Activated CD4-positive, alpha-beta T cell treated with anti-CD3 and anti-CD28 coated beads for 1 hour (primary cell): ENCODE measurements at places on chromosomes 11 and 22.

- no peak for DNase-seq
These were observed 1.7 kb upstream of the PLAAT2 start for GRCh38 chr11:63564784-63565350.

DNA sequence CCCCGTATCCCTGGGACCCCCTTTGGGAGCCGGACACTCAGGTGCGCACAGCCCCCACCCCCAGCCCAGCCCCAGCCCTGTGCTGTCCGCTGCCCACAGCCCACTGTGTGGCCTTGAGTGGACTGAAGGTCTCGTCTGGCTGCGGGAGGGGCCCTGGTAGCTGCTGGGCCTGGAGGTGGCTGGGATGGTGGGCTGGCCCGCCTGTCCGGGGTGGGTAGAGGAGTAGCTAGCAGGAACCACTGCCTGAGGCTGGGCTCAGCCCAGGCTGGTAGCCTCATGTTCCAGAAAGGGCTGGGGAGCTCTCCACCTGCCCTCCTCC, 4.6 kb upstream of the MUC6 start:
- no peak for DNase-seq

DNA sequence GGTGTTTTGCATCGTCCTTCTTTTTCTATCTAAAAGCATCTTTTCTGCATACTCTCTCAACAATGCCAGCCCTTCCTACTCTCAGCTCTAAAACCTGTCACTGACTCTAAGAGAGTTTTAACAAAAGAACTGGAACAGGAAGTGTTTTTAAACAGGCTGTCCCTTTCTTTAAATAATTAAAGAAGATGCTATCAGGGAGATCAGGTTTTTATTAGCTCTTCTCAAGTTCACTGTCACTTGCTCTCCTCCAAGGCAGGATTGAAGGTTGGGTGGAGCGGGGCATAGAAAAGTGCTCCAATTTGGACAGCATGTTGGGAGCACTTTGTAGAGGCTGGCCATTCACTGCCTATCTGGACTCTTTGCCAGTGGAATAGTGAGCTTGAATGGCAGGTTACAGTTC, 56.4 kb upstream of the BARX2 start:
- no peak for DNase-seq

DNA sequence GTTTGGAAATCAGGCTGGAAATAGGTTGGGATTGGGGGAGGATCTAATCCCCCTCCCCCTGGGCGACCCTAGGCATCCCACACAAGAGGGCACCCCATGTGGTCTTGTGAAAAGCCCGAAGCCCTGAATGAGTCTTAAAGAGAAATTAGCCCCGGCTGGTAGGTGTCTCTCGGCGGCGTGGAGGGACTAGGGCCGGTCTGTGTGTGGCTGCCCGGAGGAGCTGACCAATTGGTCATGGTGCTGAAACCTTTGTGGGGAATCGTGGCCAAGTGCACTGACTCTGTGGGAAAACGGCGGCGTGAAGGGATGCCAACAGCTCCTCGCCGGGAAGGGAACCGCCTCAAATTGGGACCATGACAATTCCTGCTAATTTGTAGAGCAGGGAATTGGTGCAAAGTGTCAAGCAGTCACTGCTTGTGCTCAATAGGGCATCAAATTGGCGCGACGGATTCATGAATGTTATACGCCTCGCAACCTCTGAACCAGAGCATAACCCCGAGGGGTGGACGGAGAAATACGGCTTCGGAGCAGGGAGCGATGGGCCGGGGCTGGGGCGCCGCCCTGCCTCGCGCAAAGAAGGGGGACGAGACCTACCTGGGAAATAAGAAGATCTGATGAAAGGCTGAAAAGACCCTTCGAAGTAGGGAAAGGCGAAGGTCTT, 1.5 kb downstream of the DBX1 start:
- no peak for DNase-seq

DNA sequence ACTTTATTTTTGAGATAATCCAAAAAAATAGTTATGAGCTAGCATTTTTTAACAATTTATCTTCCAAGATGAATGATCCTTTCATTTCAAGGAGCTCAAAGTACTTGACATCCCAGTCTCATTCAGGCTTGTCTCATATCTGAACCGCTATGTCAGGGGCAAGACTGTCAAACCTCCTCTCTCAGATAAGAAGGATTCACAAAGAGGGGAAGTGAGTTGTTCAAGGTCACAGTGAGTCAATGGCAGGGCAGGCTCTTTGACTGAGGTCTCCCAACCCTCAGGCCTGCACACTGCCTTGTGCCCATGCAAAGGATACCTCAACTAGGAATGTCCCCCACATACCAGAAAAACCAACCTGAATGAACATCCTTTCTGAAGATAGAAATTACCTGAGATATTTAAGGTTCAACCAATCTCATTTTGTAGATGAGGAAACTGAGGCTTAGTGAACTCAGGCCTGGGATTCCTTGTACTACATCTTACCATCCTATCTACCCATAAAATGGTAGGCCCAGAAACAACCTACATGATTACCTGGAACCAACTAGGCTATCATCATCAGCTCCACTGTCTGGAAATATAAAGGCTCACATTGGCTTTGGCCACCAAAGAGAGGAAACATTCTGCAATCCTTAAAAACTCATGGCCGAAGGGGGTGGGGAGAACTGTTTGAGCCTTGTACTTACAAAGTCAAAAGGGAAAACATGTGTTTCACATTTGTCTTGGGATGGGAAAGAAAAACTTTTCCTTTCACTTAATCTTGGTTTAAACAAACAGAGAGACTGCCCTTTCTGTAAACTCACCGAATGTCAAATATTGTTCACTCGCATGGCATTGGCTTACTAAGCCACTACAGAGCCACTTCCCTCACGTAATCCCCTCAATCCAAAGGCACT, 51.1 kb downstream of the LIF start:
- no peak for DNase-seq

DNA sequence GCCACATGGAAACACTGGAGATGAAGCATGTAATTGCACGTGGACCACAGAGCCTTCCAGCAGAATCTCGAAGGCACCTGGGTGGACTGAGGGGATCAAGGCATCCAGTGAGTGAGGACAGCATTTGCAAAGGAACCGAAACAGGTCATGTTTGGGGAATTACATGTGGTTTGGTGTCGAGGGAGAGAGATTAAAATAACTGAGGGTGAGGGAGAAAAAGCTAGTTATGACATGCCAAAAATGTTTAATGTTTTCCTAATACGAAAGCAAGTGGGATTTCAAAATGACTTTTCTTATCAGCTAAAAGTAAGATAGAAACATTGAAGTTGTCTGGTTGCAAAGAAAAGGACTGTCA, 157.1 kb downstream of the BLID start:
- DNase-seq, result no peak

GRCh38 chr11:23653071-23653675, 792.9 kb upstream of the CCDC179 start:
- DNase-seq, result no peak

DNA sequence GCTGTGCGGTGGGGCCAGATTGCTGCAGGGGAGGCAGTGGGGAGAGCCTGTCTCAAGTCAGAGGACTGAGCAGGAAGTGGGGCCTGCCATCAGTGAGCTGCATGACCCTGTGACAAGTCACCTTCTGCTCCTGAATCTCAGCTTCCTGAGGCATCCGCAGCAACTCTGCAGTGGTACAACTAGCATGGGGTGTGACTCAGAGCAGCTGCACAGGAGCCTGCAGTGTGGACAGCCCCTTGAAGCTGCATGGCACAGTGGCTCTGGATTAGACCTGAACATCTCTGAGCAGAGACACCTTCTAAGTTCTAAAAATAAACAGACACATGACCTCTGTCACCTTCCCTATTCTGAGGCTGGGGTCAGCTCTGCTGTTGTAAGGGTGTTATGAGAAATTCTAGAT, 18.0 kb downstream of the FAM227A start:
- DNase-seq, result no peak

GRCh38 chr11:69140635-69141034, 15.1 kb upstream of the SMIM38 start:
- DNase-seq, result no peak

DNA sequence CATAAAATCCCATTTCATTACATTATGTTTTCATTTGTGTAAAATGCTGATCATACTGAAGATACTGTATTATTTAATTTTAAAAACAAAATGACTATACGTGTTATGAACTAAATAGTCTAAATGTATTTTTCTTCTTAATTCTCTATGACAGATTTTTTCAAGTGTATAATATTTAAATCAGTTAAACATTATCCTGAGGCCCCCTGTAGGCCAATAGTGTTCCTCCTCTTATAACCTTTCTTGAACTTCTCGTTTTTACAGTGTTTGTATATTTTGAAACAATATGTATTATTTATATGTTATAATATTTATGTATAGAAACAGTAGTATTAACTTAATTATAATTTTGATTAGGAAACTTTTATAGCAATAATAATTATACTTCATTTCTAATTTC, 151.1 kb upstream of the CHORDC1 start:
- DNase-seq, result no peak

DNA sequence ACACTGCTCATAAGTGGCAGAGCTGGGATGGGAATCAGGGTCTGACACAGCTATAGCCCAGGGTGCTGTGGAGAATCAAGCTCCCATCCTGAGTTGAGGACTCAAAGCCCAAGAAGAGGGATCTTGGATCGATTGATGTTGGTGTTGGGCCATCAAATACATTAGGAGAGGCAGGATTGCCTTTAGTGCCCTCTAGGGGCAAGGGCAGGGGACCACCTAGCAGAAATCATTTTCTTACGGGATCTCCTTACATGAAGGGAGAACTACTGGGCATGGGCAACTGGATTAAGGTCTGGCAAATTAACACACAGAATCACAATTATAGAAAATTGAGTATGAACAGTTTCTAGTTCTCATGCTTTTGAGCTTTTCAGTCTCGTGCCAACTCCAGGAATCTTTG, 24.9 kb upstream of the EMSY start:
- no peak for DNase-seq

GRCh38 chr11:123469089-123469488, 39.0 kb downstream of the GRAMD1B start:
- DNase-seq, result no peak

DNA sequence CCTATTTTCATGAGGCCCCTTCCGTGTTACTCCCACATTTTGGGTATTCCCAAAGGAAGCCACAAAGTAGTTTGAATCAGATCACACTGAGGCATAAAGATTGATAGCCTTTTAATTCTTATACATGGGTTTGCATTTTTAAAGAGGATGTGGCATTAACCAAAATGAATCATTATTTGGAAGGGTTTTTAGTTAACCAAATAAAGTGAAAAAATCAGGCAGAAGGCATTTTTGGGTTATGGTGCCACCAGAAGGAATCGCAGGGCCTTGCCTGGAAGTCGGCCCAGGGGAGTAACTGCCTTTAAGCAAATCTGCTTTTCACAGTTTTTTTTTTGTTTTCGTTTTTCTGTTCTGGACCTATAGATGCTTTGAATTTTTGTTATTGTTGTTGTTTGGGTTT, 55.4 kb downstream of the HSD17B12 start:
- no peak for DNase-seq

GRCh38 chr11:127226949-127227348, 226.4 kb upstream of the KIRREL3 start:
- no peak for DNase-seq

- no peak for DNase-seq
These were observed 492.1 kb upstream of the CADM1 start for GRCh38 chr11:115996125-115996807.

- no peak for DNase-seq
These were observed 73.8 kb upstream of the SESN3 start for GRCh38 chr11:95304777-95305176.

- no peak for DNase-seq
These were observed 97.9 kb downstream of the GRAMD1B start for GRCh38 chr11:123527947-123528346.

DNA sequence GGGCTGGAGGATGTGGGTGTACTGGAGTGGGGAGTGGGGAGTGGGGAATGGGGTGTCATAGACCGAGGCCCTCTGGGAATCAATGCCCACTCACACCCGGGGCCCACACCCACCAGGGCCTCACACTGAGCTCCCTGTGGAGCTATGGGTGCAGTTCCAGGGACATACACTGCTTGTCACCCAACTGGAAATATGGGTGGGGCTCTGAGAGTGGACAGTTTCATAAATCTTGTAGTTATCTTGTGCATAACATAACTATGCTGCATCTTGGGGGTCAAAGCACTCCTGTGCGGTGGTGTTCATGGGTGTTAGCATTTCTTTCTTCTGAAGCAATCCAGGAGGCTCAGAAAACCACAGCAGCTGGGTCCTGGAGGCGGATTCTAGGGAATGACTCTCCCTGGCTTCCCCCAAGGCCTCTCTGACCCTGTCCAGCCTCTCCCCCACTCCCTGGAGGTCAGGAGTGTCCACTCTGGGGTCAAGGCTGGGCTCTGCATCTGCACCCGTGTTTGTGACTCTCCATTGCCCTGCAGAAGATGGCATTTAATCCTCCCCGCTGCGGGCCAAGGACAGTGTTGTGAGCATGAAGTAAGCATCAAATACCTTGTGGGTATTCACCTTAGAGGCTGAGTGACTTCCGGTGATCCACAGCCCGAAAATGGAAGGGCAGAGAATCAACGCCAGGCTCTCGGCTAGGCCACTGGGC, 172.5 kb downstream of the CTTN start:
- no peak for DNase-seq

GRCh38 chr11:110939471-110939870, 227.2 kb upstream of the ARHGAP20 start:
- DNase-seq, result no peak
